ENCODE measurements at places on chromosomes 12 and 14.
A peak's percentile ranks its signal among the peaks of the same experiment; 100 is the strongest.

GRCh38 chr14:94867946-94868771 is 98.2 kb upstream of the GSC start:
- DNase-seq, result no peak

DNA sequence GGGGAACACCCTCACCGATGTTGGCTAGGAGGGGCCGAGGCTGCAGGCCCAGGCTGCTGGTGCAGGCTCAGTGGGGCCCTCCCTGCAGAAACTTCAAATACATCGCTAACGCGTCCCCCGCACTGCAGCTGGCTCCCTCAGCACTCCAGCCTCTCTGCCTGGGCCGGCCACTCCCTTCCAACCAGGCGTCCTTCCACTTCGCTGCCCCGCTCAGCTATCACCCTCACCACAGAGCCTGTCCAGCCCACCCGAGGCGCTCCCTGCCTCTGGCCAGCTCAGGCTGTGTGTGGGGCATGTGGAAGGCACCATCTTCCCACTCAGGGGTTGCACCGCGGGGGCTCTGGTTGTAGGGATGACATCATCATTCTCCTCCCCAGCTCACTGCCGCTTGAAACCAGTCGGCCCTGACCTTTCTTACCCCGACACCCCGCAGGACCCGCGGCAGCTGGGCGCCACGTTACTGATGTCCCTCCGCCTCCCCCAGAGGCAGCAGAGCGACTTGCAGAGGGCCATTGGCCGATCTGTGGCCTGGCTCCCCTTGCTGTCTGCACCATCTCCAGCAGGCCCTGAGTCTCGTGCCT is 199.9 kb upstream of the RTL1 start:
- DNase-seq, result no peak

DNA sequence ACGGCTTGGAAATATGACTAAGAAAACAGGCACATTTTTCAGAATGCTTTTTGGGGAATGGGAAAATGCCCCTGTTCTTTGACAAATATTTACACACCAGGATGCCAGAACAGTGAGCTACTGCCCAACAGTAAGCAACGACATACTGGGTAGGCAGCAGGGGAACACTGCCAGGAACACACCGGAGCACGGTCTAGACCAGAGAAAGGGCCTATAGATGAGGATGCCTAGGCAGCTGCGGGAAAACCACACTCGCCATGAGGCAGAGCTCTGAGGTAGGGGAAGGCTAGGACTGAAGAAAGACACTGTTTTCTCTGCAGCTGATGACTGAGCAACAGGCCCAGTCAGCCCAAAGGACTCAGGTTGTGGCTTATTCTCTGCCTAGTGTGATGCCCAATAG is 45.9 kb upstream of the COL2A1 start:
- DNase-seq, result no peak

GRCh38 chr14:100306101-100306997 is at the start of gene SLC25A29:
Gene SLC25A29, minus strand, starts transcription at chr14:100306444. Its CDS starts 212 bp downstream, at chr14:100306232.
- peak; percentile 54 for DNase-seq

GRCh38 chr14:31070431-31070830 is 44.3 kb upstream of the STRN3 start:
- no peak for DNase-seq

- DNase-seq, result no peak
These were observed 16.4 kb downstream of the ANO6 start for GRCh38 chr12:45232146-45232755.

DNA sequence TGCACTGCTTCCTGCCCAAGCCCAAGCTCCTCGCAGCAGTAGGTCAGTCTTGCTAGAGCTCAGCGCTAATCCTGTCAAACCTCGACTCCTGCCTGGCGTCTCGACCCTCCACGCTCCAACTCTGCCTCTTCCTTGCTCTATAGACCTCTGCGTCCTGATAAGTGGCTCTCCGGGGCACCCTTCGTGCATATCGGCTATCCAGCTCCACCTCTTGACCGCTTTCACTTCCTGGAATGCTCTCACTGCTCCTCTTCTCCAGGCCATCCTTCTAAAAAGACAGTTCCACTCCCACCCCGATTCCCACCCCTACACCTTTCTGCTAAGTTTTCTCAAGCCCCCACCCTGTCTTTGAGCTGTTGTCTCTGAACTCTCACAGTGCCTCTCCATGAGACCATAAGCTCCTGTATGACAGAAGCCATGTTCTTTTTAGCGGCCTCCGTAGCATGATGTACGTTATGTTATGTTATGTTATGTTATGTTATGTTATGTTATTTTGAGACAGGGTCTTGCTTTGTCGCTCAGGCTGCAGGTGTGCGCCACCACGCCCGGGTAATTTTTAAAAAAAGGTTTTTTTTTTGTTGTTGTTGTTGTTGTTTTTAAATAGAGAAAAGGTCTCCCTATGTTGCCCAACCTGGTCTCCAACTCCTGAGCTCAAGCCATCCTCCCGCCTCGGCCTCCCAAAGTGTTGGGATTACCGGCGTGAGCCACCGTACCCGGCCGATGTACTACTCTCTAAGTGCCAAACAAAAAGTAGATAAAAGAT is 601 bp downstream of the COX14 start:
- DNase-seq, result peak; percentile 44

- DNase-seq, result no peak
These were observed 358.0 kb downstream of the DAD1 start for GRCh38 chr14:22231018-22231417.

GRCh38 chr14:96844857-96845570 is 47.8 kb downstream of the VRK1 start:
- no peak for DNase-seq

DNA sequence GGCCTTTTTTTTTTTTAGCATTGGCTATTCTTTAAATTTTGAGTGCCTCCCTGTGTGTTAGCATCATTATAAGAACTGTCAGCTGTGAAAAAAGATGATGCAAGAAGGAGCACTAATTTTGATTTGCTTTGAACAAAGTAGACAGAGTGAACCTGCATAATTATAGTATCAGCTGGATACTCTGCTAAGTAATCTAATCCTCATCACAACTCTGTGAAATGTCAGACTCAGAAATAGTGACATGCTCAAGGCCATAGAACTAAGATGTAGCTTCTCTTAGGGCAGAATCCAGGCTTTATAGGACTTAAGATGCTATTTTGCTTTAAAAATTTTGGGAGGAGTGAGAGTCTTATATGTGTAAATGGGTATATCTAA is 31.9 kb downstream of the FBXO34 start:
- DNase-seq, result no peak

- DNase-seq, result no peak
These were observed 31.9 kb upstream of the DUSP6 start for GRCh38 chr12:89384050-89384758.

DNA sequence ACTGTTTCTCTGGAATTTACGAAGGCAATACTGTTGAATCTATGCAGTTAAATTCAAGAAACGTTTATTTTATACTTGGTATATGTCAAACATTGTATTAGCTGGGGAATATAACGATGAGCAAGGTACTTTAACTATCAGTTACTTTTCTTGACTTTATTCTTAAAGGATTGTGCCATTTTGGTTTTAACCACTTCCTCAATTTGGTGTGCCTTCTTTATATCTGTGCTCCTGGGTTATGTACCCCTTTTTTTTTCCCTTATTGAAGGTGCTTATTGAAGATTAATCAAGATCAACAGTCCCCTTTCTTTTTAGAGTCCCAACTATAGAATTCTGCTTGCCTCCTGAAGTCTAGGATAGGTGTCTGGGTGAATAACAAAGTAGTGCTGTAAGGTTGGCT is 5.8 kb downstream of the RAB21 start:
- no peak for DNase-seq

GRCh38 chr14:100788942-100789341 is 37.0 kb upstream of the MEG3 start:
- no peak for DNase-seq

DNA sequence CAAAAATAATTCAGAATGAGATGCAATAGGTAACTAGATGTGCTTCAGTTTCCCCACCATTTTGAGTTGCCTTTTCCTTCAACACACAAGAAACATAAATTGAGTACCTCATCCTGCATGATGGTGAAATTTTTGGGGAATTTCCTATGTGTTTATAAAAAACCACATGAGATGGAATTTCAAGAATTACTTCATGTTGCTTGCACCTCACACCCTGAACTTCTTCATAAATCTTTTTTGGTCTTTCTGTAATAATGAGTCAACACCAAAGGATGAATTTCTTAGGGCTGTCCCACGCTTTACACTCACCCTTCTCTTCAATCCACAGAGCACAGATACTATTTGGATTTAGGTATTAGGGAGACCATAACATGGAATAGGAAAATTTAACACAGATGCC is 22.6 kb upstream of the LUM start:
- DNase-seq, result no peak

DNA sequence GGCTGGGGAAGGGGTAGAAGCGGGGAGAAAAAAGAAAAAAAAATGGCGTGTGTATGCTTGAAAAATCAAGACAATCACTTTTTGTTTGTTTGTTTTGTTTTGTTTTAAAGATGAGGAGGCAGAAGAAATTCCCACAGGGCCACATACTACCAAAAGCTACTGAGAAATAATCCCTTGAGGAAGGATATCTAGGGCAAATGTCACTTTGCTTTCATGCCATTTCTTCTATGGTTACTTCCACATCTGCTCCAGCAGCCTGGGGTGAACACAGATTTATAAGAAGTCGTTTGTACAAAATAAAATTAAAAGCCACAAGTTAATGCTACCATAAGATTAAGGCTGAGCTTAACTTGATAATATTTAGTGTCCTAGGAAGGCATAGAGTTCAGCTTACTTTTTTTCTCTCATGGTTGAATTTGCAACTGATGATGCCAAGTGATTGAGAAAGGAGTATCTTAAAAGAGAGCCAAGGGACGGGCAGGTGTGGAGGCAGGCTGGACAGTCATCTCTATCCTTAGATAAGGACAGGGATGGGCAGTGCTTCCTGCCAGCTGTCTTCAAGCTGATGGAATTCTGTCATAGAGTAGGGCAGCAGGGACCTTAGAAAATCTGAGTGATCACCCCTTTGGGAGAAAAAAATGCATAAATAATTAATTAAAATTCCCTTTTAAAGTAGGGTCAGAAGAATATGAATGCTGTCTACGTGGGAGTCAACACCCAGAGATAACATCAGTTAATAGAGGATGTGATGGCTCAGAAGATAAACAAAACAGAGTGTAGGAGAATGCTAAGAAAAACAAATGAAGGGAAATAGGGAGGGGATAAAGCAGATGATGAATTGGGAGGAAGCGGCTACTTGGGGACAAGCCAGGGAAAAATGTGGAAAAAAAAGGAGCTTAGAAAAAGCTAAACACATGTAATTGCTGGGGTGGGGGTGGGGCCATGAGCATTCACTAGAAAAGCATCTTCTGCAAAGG is 57.1 kb downstream of the DYRK2 start:
- no peak for DNase-seq

DNA sequence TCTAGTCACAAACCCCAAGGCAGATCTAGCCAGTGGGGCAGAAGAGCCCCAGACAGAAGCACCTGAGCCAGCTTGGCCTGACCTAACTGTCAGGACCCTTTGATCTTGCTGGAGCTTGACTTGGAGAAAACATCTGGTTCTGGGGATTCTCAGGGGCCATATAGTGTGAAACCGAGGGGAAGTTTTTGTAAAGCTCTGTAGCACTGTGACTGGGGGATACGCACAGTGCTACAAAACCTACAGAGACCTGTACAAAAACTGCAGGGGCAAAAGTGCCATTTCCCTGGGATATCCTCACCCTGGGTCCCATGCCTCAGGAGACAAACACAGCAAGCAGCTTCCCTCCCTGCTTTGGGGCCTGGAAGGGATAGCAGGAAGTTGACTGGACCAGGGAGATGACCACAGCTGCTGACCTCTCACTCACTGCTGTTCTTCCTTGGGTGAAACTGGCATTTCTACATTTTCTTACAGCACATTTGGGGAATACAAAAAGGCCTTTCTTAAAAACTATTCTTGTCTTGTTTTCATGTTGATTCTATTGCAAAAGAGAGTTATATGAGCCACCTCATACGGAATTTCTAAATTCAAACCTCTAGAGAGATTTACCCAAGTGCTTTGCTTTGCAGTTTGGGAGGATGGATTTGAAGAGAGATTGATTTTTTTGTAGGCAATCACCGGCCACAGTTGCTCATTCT is 140.0 kb downstream of the DAD1 start:
- DNase-seq, result no peak

GRCh38 chr14:29990993-29991392 is 63.3 kb upstream of the PRKD1 start:
- DNase-seq, result no peak

- DNase-seq, result no peak
These were observed 86.6 kb downstream of the FOXN3 start for GRCh38 chr14:89330236-89331002.

DNA sequence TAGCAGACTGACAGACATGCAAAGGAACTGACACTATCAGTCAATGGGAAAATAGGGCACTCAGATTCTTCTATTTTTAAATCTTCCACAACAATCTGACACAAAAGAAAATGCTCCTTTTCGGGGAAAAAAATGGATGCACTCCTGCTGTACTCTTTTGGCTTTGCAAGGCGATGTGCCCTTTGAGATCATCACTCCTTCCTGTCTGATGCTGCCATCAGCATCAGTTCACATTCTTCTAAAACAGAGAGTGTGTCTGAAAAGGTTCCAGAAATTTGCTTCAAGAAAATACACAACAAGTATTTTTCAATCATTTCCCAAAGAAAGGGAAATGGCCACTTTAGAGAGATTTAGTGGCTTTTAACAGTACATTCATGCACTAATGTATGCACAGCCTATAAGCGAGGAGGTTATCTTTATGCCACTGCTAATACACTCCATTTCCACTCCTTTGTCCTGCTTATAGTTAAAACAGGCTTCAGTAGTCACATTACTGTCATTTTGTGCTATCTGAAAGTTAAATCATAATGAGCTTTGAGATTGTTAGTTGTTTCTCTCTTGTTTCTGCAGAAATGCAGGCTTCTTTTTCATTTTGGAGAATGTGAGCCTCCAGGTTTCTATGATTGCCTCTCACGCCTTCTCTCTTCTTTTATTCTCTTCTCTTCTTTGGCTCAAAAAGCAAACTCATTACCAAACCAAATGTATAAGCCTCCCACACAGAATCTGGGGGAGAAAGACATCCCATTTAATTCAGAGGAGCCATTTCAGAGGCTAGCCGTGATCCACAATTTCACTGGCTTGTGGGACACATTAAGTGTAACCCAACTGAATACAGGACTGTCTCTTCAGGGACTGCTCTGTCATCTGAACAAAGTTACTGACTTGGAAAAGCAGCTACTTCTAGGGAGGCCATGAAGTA is 110.9 kb upstream of the CCDC196 start:
- DNase-seq, result no peak

- DNase-seq, result no peak
These were observed 677.7 kb downstream of the TMEM121 start for GRCh38 chr14:106204063-106204462.

DNA sequence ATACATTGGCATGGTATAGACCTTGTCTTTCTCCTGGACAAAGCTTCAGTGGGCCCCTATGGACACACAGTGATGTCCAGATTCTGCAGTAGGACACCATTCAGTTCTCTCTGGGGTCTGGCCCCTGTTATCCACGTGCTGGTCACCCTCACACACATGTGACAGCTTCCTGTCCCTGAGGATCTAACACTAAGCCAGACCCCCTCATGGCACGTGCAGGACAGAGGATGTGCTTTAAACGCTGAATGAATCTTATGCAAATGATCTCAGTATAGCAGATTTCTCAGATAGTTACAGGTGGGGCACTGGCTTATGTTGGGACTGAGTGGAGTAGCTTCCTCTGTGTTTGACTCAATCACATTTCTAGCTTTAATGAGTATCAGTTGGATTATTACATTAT is 33.7 kb downstream of the SLC24A4 start:
- no peak for DNase-seq

- DNase-seq, result no peak
These were observed at the start of gene GALNT8 for GRCh38 chr12:4719821-4720636. Gene GALNT8, plus strand, starts transcription at chr12:4720400. Its CDS starts 278 bp downstream, at chr12:4720678.

Data from hematopoietic multipotent progenitor cell treated with erythropoietin and hydrocortisone succinate and interleukin-3 and kit ligand, for 15 days (in vitro differentiated cells).